Adipose tissue (tissue), 3 donors: ENCODE measurements at places on chromosomes 4 and X. TPM values are rescaled to one million over a fixed set of nuclear protein-coding genes. Genes with fewer than 3 reads are reported as not detected.

The SLC9B1 gene
- 0.37 TPM for polyA plus RNA-seq

The PKD2 gene
- polyA plus RNA-seq = 17.8 TPM

The MTNR1A gene
- not detected for polyA plus RNA-seq

The GYG2 gene
- 13.6 TPM for polyA plus RNA-seq

The JCHAIN gene
- 7.7 TPM for polyA plus RNA-seq

The PF4V1 gene
- polyA plus RNA-seq = not detected

The TCEAL5 gene
- not detected for polyA plus RNA-seq

The CETN2 gene
- polyA plus RNA-seq = 14.3 TPM

The HTN1 gene
- polyA plus RNA-seq = not detected

The STBD1 gene
- 17.5 TPM for polyA plus RNA-seq

The LONRF3 gene
- polyA plus RNA-seq = 6.8 TPM

The PGAM4 gene
- not detected for polyA plus RNA-seq

The TMLHE gene
- polyA plus RNA-seq = 6.3 TPM

The ATOH1 gene
- polyA plus RNA-seq = 0.11 TPM

The KIT gene
- polyA plus RNA-seq = 0.64 TPM

The ACE2 gene
- 3.7 TPM for polyA plus RNA-seq

The TLR2 gene
- polyA plus RNA-seq = 11.0 TPM

The RAB40AL gene
- 0.12 TPM for polyA plus RNA-seq

The TMSB15C gene
- polyA plus RNA-seq = 0.22 TPM

The NCBP2L gene
- polyA plus RNA-seq = not detected

The SH3RF1 gene
- polyA plus RNA-seq = 3.7 TPM

The ZDHHC15 gene
- polyA plus RNA-seq = 0.36 TPM

The CNKSR2 gene
- 2.0 TPM for polyA plus RNA-seq

The PDZD11 gene
- polyA plus RNA-seq = 33.0 TPM

The TEX13D gene
- not detected for polyA plus RNA-seq

The RPL39 gene
- polyA plus RNA-seq = 8,807 TPM

The FGF2 gene
- 16.7 TPM for polyA plus RNA-seq

The MANBA gene
- 9.2 TPM for polyA plus RNA-seq

The SLC10A7 gene
- polyA plus RNA-seq = 4.3 TPM

The VCX3A gene
- polyA plus RNA-seq = 0.10 TPM

The ETFDH gene
- 31.3 TPM for polyA plus RNA-seq

The CFAP99 gene
- polyA plus RNA-seq = 0.09 TPM

The USP17L5 gene
- not detected for polyA plus RNA-seq

The ARAP2 gene
- 3.8 TPM for polyA plus RNA-seq

The HTR2C gene
- not detected for polyA plus RNA-seq

The RPS6KA6 gene
- 0.55 TPM for polyA plus RNA-seq

The TNIP3 gene
- not detected for polyA plus RNA-seq

The CNGA1 gene
- polyA plus RNA-seq = 1.3 TPM
